ENCODE measurements at places on chromosomes 7 and 10.
A peak's percentile ranks its signal among the peaks of the same experiment; 100 is the strongest.

GRCh38 chr10:132885451-132886210 is 56.7 kb downstream of the CFAP46 start:
- DNase-seq: no peak

- no peak for DNase-seq
These were observed 12.5 kb upstream of the PLEKHS1 start for GRCh38 chr10:113739031-113739430.

DNA sequence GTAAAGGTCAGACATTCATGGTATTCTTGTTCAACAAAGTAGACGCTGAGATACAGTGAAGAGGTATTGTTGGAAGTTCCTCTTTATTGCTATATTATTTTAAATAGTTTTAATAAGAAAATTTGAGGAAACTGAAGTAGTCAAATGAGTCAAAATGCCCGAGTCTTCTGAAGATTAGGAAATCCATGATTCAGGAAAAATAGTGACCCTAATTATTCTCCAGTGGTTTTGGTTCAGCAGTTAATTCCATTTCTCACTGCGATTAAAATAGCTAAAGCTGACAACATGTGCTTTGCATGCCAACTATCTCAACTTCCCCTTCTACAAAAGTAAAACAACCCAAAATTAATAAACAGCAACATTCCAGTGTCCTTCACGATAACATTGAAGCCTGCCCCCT is 32.7 kb upstream of the PFKP start:
- DNase-seq: no peak

- DNase-seq: no peak
These were observed 164.9 kb downstream of the PARD3 start for GRCh38 chr10:34650156-34650555.

GRCh38 chr7:42745357-42746059 is 166.4 kb downstream of the C7orf25 start:
- DNase-seq: no peak

- no peak for DNase-seq
These were observed 31.1 kb upstream of the COMMD3 start for GRCh38 chr10:22285130-22285529.

- DNase-seq: no peak
These were observed 590.3 kb upstream of the FOXK1 start for GRCh38 chr7:4091767-4092166.

- no peak for DNase-seq
These were observed 25.8 kb downstream of the STEAP1 start for GRCh38 chr7:90180011-90180585.

GRCh38 chr7:24905996-24906770 is 73.8 kb downstream of the OSBPL3 start:
- no peak for DNase-seq

GRCh38 chr7:33457039-33457438 is 327.7 kb downstream of the BBS9 start:
- no peak for DNase-seq

- no peak for DNase-seq
These were observed 121.2 kb downstream of the EMX2 start for GRCh38 chr10:117663750-117664149.

DNA sequence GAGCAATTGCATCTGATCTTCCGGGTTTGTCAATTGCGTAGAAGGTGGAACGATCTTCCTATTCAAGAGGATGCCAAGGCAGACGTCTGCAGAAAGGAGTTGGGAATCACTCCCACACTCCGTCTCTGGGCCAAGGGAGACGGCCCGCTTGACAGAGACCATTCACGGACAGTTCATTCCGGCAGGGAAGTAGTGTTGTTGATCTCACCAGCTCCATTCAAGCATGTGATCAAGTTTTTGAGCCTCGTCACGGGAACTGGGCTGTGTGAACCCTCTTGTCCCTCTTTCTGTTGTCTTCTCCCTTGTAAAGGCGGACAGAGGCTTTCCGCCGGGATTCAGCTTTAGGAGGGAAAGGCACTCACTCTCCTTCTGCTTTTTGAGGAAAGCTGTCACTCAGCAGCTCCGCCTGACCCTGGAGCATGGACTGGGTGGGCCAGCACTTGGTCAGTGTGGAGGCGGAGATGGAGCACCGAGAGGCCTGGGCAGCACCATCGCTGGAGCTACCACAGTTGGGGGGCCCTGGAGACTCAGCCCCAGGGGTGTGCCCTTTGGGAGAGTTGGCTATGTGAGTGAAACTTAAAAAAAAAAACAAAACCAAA is 44.9 kb downstream of the SPDYE5 start:
- DNase-seq: peak; percentile 24

GRCh38 chr7:127838816-127839415 is 186.9 kb downstream of the SND1 start:
- DNase-seq: no peak

DNA sequence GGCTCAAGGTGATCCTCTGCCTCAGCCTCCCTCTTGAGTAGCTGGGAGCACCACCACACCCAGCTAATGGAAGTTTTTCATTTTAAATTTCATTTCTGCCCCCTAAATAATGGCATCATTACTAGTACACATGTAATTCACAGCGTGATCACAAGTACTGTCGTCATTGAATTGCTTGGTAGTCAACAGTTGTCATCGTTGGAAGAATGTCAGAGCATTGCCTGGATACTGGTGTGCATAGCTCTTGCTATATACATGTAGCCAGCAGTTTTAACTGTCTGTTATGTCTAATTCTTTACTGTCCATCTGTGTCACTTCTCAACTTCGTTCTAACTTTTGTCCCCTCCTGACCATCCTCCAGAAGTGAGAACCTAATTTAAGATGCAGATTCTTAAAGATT is 62.1 kb downstream of the CRPPA start:
- no peak for DNase-seq

- no peak for DNase-seq
These were observed 17.4 kb upstream of the CEP41 start for GRCh38 chr7:130458257-130458656.

GRCh38 chr10:42690449-42691360 is 52.3 kb upstream of the ZNF33B start:
- no peak for DNase-seq

DNA sequence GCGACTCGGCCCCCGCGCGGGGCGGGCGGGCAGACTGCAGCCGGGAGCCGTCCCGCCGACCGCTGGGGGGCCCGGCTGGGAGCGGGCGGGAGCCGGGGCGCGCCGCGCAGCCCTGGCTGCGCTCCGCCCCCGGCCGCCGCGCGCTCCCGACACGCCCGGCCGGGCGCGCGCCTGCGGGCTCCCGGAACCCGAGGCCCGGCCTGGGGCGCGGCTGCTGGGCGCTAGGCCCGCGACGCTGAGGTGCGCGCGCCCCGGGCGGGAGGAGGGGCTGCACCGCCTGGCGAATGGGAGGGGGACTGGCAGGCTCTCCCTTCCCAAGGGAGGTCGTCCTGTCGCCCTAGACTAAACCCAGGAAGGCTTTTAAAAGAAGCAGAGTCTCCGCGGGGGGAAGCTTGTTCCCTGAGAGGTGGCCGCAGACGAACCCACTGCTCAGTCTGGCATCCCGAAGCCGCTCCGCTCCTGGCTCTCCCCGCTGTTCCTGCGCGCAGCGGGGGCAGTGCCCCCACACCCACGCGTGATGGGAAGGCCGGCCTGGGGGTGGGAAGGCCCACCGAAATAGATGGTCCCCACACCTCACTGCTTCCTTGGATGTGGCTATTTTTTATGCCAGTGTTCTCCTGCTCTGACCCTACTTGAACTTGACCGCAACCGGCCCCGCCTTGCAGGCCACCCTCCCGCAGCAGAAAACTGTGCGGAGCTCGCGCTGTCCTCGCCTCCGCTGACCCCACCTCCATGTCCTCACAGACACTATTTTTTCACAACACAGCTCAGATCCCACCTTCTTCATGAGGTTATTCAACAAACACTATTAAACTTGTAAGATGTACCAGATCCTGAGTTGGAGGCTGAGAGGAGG is at the start of gene VOPP1:
Gene VOPP1, minus strand, starts transcription at position 125 of the 856 bp plus-strand sequence. CDS start 178 bp downstream, outside the sequence.
- DNase-seq: peak; percentile 79

- DNase-seq: no peak
These were observed 15.8 kb downstream of the ADAP1 start for GRCh38 chr7:938546-939185.

DNA sequence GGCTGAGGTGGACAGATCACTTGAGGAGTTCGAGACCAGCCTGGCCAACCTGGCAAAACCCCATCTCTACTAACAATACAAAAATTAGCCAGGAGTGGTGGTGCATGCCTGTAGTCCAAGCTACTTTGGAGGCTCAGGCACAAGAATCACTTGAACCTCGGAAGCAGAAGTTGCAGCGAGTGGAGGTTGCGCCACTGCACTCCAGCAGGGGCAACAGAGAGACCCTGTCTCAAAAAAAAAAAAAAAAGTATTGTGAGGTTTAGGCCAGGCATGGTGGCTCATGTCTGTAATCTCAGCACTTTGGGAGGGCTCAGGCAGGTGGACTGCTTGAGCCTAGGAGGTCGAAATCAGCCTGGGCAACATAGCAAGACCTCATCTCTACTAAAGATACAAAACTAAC is 16.0 kb downstream of the TET1 start:
- no peak for DNase-seq

- DNase-seq: no peak
These were observed 34.3 kb downstream of the CDCA7L start for GRCh38 chr7:21911341-21911875.

GRCh38 chr10:132388891-132389432 is 8.0 kb upstream of the PWWP2B start:
- DNase-seq: no peak

- no peak for DNase-seq
These were observed 23.9 kb upstream of the AGFG2 start for GRCh38 chr7:100515072-100515532.

- DNase-seq: no peak
These were observed 72.9 kb downstream of the ITIH5 start for GRCh38 chr10:7593905-7594304.

DNA sequence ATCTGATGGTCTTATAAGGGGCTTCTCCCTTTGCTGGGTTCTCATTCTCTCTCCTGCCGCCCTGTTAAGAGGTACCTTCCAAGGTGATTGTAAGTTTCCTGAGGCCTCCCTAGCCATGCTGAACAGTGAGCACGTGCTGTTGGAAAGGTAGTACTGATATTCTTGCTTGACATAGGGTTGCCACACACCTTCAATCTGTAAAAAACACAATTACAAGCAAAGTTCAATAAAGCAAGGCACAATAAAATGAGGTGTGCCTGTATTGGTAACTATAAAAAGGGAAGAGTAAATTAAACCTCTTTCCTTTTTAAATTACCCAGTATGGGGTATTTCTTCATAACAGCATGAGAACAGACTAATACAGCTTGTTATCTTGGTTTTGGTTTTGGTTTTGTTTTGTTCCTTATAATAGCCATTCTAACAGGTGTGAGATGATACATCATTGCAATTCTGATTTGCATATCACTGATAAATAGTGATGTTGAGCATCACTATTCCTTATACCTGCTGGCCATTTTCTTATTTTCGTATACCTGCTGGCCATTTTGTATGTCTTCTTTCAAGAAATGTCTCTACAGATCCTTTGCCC is 164.9 kb upstream of the TRIM24 start:
- DNase-seq: no peak

- DNase-seq: no peak
These were observed 128.4 kb downstream of the MTERF1 start for GRCh38 chr7:91752102-91752501.

DNA sequence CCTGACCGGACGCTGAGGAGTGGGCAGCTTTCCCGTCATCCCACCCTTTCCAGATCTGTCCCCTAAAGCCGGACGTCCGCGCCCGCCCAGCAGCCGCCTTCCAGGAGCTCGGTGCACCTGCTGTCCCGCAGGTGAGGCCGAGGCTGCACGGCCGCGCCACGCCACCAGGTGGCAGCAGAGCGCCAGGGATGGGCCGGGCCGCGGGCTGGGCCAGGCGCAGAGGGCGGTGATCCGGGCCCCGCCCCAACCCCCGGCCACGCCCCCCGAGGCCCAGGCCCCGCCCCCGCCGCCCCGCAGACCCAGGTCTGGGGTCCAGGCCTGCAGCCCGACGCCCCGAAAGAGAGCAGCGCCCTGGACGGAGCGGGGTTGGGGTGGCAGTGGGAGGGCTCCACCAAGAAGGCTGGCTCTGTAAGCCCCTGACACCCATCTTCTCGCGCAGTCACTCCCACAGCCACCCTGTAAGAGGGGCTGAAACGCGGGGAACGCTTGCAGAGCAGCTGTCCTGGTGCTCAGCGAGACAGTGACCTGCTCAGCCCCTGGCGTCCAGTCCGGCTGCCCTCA is 32.2 kb downstream of the FOXL3 start:
- DNase-seq: no peak

DNA sequence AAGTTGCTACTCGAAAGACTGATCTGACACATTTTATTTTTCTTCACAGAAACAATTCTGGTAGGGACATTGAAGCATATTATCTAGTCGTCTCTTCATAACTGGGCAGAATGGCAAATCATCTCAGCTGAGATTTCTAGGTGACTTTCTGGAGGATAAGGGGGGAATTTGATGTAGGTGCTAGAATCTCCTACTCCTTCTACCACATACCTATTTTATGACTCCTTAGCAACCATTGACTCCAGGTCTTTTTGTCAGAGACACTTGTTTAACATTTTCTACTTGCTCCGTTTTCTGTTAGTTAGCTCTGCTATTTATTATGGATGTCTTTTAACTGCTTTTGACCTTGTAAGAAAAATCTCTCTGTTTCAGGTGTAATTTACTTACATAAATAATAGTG is 380.9 kb upstream of the SEMA3C start:
- DNase-seq: no peak

- peak; percentile 79 for DNase-seq
These were observed 558 bp downstream of the VOPP1 start for GRCh38 chr7:55571511-55572377.

- DNase-seq: no peak
These were observed 14.1 kb downstream of the NRCAM start for GRCh38 chr7:108442039-108442568.

DNA sequence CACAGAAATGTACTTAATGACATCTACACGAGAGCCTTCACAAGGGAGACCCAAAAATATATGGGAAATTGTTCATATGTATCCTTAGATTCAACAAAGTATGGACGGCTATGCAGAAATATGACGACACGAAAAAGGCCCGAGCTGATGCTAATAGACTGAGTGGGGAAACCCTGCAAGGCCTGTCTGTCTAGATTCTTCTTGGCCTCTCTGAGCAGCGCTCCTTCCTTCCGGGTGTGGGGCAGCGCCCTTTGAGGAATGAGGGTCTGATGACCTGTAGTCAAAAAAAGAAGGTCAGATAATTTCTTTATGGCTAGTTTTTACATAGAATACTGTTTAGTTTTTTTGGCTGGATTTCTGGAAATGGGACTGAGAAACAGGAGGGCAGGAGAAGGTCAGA is 192.8 kb upstream of the AKR1E2 start:
- DNase-seq: no peak

- DNase-seq: no peak
These were observed 53.6 kb downstream of the RAB11FIP2 start for GRCh38 chr10:117993166-117993565.

DNA sequence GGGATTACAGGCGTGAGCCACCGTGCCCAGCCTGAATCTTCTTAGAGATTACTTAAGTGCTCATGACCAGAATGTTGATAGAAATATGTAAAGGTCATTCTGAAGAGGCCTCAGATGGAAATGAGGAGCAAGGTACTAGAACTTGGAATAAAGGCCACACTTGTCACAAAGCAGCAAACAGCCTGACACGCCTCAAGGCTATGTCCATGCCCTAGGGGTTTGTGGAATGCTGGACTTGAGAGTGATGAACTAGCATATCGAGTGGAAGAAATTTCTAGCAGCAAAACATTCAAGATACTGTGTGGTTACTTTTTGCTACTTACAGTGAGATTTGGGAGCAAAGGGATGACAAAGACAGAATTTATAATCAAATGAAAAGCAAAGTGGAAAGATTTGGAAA is 39.0 kb downstream of the ZNF438 start:
- no peak for DNase-seq

Data from coronary artery (tissue), 2 donors.